ENCODE measurements at places on chromosomes 11 and 22.

DNA sequence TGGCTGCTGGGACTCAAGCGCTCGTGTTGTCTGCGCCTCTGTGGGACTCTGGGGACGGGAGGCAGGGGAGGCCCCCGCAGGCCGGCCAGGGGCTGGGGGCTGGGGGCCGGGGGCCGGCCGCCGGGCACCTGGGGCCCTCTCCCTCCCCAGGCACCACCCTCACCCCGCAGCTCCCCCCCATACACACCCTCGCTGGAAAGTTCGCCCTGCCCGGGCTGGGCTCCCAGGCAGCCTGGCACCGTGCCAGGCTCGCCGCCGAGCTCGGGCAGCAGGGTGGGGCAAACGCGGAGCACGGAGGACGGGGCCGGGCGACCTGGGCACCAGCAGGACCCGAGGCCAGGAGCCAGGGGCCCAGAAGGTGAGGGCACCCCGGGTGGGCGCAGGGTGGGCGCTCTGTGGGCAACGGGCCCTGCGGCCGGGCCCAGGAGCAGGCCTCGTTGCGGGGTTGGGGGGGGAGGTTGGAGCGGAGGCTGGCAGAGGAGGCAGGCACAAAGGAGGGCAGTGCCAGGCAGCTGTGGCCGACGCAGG is 76.7 kb upstream of the WNT7B start:
- no peak for DNase-seq

DNA sequence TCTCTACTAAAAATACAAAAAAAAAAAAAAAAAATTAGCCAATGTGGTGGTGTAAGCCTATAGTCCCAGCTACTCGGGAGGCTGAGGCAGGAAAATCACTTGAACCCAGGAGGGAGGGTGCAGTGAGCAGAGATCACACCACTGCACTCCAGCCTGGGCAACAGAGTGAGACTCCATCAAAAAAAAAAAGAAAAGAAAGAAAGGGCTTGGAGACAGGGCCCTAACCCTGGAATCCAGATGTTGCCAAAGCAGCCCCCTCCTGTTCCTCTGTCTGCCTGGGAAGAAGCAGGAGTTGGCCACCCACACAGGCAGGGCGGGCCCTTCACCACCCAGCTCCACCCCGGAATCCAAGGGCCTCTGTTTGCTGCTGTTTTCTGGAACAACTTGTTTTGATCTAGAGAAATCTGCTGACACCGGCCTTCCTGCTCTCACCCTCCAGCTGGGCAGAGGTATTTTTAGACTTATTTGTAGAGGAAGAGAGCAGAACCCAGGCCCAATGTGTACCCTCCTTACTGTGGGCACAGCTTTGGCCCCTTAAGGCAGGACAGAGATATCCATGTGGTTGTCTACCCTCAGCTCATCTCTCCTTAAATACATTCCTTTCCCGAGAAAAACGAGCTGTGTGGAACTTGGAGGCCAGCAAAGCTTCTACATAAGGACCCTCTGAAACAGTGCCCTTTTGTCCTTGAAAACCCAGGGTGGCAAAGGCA is 2.7 kb upstream of the NEAT1 start:
- DNase-seq: no peak

DNA sequence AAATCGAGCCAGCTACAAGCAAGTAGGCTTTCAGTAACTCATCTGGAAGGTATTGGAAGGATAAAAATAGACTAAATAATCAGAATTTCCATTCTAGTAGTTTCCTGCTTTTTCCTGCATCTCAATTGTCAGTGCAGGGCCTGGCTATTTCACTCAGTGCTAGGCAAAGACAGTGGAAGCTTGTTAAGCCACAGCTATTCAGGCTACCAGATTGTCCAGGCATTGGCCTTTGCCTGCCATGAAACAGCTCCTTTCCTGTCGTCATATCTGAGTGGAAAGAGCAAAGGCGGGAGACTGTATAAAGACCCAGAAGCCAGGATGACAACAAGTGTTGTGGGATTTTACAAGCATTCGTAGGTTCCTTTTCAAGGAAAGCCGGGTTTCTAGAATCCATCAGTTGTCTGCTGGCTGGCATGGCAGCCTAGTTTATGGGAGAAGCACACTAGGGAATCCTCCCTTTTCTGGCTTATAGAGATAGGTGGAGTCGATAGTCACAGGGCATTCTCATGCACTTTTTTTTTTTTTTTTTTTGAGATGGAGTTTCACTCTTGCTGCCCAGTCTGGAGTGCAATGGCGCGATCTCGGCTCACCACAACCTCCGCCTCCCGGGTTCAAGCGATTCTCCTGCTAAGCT is 2.0 kb upstream of the TNRC6B start:
- DNase-seq: no peak

GRCh38 chr11:12243911-12244550 is 133.3 kb upstream of the PARVA start:
- no peak for DNase-seq

DNA sequence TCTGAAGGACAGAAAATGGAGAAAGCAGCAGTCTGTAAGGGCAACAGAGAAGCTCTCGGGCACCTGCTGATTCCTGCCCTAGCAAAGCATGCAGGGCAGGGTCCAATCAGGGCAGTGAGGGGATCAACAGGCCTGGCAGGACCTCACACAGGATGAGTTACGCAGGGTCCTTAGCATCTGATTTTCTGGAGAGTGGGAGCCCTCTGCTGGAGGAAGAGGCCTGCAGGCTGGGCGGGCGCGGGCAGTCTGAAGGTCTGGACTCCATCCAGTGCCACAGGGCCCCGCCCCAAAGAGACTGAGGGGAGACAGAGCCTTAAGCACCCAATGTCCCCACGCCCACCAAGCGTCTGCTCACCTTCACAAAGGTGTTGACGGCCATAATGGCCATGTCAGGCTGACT is 28.9 kb downstream of the AP1B1 start:
- no peak for DNase-seq

GRCh38 chr22:46108564-46109473 is 41.5 kb upstream of the PPARA start:
- no peak for DNase-seq

GRCh38 chr22:17012267-17012666 is 4.2 kb upstream of the GAB4 start:
- DNase-seq: no peak

GRCh38 chr11:36577859-36578258 is 10.1 kb downstream of the RAG1 start:
- DNase-seq: no peak

- no peak for DNase-seq
Measured at GRCh38 chr22:37234736-37235711, 9.0 kb downstream of the RAC2 start.

DNA sequence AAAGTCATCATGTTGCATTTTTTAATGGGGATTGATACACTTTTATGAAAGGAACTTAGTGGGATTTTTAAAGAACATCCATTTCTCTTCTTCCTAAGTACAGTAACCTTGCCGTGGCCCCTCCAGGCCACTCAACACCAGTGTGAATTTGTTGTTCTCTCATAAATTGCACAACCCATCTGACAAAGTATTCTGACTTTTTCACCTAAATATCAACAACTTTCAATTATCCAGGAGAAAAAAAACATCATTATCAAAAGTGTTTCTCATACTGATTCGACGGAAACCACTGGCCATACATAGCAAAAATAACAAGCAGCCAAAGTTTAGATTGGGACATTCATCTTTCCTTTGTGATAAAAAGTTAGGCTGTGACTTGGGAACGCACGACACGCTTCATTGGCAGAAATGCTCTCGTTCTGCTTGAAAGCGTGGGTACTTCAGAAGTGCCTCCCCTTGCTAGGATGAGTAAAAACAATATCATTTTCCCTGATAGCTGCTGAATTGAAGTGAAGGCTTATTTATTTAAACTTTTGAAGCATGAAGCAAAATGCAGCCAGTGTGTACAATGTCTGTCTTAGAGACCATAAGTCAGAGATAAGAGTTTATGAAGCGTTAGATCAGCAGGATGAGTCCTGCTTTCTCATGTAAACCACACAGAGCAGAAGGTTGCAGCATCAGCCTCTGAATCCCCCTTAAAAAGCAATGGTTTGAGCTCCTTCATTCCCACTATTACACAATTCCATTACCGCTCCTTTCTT is 20.6 kb upstream of the EIF3M start:
- DNase-seq: no peak

- no peak for DNase-seq
Measured at GRCh38 chr11:16942342-16942741, 71.9 kb downstream of the PLEKHA7 start.

- no peak for DNase-seq
Measured at GRCh38 chr11:124747406-124748099, 4.5 kb downstream of the VSIG2 start.

- DNase-seq: no peak
Measured at GRCh38 chr11:69699213-69699612, 4.6 kb downstream of the FGF19 start.

GRCh38 chr11:117424781-117425180 is 97.1 kb downstream of the CEP164 start:
- DNase-seq: no peak

- DNase-seq: no peak
Measured at GRCh38 chr11:64234647-64235379, 429 bp downstream of the VEGFB start.

DNA sequence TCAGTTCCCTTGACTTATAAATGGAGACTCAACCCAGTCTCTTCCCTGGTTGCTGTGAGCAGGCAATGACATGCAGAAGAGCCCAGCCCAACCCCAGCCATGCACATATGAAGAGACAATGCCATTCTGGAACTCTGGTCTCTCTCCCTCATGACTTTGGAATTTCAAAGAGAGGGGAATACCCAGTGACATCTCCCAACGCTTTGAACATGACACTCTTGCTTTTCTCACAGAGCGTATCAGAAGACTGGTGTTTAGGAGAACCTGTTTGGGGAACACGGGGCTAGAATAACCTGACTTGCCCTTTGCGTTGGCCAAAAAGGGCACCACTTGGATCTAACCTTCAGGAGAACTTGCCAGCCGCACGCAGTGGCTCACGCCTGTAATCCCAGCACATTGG is 12.9 kb downstream of the RANGAP1 start:
- DNase-seq: no peak

DNA sequence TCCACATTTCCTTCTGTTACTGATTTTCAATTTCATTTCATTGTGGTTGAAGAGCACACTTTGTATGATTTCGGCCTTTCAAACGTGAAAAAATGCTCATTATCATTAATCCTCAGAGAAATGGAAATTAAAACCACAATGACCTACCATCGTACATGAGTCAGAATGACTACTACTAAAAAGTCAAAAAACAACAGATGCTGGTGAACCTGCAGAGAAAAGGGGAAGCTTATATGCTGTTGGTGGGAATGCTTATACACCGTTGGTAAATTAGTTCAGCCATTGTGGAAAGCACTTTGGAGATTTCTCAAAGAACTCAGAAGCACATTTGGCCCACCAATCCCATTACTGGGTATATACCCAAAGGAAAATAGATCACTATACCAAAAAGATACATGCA is 57.6 kb downstream of the DLG2 start:
- DNase-seq: no peak

DNA sequence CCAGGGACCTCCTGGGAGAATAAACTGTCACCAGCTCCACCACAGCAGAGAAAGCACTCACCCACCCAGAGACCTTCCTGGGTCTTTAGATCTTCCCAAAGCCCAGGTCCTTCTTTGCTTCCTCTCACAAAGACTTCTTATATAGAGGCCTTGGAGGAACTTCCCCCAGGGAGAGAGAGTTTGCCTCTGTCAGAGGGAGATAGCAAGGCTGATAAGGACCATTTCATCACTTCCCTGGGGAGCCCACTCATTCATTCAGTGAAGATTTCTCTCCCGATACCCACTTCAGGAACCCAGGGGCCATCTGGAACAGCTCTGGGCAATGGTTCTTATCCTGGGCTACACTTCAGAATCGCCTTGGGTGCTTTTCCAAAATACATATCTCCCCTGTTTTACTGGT is at the start of gene PRG2:
TSS of gene PRG2 (minus strand) at position 116 of the 400 bp plus-strand sequence. CDS start 706 bp downstream, outside the sequence.
- no peak for DNase-seq

DNA sequence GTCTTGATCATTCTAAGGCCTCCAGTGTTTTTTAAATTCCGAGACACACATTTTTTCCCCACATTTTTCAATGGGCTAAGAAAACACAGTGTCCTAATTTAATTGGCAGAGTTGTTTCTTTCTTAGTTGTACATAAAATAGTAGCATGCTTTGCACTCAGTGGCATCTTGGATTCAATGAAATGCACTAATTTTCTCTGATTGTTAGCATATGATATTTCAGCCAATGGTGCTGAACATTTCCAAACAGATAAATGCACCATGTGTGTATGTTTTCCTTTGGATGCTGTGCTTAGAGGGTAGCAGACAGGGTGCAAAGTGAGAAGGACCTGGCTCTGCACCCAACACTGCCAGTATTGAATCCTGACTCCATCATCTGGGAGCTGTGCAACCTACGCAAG is 103.5 kb downstream of the LDLRAD3 start:
- DNase-seq: no peak

GRCh38 chr11:65525546-65526480 is 930 bp downstream of the SCYL1 start:
- DNase-seq: no peak

GRCh38 chr22:39545386-39546365 is 13.1 kb upstream of the RPS19BP1 start:
- DNase-seq: peak; percentile 63

GRCh38 chr22:44386386-44387035 is 73.8 kb upstream of the SHISAL1 start:
- DNase-seq: no peak

- no peak for DNase-seq
Measured at GRCh38 chr11:30568931-30569330, 17.2 kb downstream of the MPPED2 start.

GRCh38 chr11:114080219-114080618 is 20.7 kb downstream of the ZBTB16 start:
- DNase-seq: no peak

DNA sequence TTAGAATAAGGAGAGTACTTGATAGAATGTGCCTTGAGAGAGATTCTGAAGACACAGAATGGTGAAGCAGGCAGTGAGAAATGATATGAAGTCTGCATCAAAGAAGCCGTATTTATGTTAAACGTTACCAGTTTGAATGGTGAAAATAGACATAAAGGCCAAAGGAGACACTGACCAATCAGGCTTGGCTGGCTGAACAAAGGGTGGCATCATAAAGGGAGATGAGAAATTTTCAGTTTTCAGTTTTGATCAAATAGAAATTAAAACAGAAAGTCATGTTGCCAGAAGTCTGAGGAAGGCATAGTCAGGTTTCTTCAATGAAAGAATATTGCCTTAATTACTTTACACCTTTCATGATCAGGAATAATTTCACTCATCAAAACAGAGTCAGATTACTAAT is 6.6 kb downstream of the OR51F1 start:
- no peak for DNase-seq

GRCh38 chr11:58493676-58494075 is 14.2 kb downstream of the OR5B21 start:
- DNase-seq: no peak

GRCh38 chr11:96413408-96413807 is 23.6 kb downstream of the JRKL start:
- DNase-seq: no peak

- no peak for DNase-seq
Measured at GRCh38 chr11:69715446-69715845, 11.6 kb upstream of the FGF19 start.

All from NT2/D1 (cell line).